ENCODE measurements at places on chromosomes 12 and 14.

- no peak for DNase-seq
These were observed 114.3 kb downstream of the FLRT2 start for GRCh38 chr14:85644211-85644610.

DNA sequence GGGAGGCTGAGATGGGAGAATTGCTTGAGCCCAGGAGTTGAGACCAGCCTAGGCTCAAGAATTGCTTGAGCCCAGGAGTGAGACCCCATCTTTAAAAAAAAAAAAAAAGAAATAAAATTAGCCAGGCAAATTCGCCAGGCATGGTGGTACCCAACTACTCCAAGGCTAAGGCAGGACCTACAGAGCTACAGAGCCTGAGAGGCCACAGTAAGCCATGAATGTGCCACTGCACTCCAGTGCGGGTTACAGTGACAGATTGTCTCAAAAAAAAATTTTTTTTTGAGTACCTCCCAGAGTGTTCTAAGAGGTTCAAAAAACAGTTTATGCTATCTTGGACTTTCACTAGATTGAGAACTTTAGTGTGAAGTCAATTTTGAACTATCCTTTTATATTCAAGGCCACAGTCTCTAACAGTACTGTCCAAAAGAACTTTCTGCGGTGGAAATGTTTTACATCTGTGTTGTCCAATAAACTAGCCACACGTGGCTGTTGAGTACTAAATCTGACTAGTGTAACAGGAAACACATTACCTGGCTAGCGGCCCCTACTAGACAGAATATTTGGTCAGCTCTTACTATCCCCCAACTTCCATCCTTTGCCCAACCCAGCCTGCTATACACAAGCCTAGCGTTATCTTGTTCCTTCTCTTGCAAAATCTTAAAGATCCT lies 2.4 kb downstream of the RPL36AL start:
- DNase-seq: no peak

GRCh38 chr12:80190001-80190400 lies 90.7 kb downstream of the OTOGL start:
- no peak for DNase-seq

DNA sequence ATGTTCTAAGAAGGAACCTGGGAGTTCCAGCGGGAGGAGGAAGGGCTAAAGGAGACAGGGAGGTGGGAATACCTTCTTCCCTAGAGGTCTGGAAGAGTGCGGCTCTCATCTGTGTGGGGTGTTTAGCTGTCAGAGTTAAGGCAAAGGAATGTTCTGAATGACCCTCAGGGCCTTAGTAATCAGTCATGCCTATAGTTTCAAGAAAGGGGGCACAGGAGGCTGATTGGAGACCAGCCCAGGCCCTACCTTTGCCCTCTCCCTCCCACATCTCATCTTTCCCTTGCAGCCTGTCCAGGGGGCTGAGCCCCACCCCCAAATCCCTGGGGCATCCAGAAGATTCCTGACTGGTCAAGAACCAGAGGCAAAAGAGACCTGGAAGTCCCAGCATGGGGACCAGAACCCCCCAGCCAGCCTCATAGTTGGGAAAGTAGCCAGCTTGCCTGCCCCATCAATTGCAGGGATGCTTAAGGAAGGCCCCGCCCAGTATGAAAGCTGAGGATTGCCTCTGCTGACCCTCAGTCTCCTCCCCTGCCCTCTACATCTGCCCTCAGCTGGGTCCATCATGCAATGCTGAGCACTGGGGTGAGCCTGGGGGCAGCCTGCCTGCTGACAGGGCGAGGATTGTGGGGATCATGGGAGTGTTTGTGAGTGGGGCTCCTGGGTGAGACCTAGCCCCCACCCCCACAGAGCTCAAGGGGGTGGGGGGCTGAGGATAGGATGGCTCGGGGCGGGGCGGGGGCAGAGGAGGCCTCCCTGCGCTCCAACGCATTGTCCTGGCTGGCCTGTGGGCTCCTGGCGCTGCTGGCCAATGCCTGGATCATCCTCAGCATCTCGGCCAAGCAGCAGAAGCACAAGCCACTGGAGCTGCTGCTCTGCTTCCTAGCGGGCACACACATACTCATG lies 1.8 kb downstream of the GPR162 start:
- no peak for DNase-seq

DNA sequence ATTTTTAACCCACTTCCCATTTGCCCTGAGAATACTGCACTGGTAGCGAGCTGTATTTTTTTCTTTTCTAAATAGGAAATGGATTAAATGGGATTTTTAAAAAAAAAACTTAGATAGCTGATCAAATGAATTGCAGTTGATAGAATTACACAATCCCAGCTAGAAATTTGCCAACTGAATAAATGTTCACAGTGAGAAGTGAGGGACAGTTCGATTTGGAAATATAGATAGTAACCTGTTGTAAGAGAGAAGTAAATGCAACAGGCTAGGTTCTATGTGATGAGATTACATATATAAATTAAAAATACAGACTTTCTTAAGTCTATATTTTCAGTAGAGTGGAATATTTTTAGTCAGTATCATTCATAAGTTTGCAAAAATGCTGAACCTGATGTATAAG lies 48.1 kb upstream of the SMCO2 start:
- no peak for DNase-seq

DNA sequence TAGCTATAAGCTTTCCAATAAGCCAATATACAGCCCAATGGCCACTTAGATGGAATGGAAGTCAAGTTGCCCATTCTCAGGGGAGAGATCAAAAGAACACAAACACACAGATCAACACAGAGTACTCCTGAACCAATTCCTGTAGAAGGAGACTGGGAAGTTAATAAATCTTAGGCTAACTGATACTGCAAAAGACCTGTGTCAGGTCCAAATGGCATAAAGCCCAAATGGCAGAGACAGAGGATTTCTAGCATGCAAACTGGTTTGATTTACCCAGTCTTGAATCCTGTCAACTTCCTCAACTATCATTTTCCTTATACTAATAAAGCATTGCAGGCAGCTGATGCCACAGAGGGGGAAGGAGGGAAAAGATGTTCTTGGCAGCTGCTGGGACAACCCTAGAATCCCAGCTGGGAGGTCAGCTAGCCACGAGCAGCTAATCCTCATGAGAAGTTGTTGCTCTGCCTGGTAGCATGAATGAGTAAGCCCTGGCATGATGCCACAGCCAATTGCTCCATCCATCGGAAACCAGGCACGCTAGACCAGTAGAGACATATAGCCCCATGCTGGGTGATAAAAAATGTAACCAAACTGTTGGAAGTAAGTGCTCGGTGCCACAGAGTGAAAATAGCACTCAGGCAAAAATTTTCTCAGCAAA lies 26.2 kb downstream of the ANG start:
- DNase-seq: no peak

All from hindlimb muscle (tissue), 1 donor.